ENCODE measurements at places on chromosomes 1 and 21.

- DNase-seq = no peak
Measured at GRCh38 chr1:88462488-88463261, 221.4 kb upstream of the PKN2 start.

GRCh38 chr1:37186246-37186756, 152.0 kb upstream of the GRIK3 start:
- DNase-seq = no peak

- no peak for DNase-seq
Measured at GRCh38 chr1:156259805-156260204, 11.9 kb upstream of the PAQR6 start.

DNA sequence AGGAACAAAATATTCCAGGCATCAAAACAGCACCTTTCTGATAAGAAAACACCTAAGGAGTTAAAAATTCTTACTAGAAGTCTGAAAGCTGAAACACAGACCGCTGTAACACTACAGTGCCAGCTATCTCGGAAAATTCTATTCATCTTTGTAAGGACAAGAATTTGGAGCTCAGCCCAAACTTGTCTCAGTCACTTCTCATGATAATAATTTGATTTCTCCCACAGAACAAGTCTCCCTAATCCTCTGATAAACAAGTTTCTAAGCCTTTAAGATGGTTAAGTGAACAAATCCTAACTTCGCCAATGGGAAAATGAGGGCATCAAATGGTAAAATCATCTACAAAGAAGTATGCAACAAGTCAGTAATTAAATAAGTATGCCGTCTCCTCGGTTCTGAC, 59.9 kb downstream of the SIPA1L2 start:
- DNase-seq = no peak

DNA sequence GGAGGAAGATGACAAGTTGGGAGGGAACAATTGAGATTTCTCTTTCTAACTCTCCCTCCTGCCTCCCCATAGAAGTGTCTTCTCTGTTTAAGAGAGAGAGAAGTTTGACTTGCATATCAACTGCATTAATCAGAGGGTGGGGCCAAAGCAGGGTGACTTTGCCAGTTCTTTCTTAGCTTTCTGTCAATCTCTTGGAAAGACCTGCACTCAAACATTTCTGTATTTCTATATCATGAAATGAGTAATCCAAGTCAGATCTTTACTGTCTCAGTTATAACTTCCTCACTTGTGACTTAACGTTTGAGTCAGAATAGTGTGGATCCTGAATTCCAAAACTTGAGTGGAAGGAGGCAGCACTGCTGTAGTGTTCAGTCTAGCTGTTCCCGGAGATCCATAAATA, 180.8 kb upstream of the KCNK2 start:
- DNase-seq = peak; percentile 1

DNA sequence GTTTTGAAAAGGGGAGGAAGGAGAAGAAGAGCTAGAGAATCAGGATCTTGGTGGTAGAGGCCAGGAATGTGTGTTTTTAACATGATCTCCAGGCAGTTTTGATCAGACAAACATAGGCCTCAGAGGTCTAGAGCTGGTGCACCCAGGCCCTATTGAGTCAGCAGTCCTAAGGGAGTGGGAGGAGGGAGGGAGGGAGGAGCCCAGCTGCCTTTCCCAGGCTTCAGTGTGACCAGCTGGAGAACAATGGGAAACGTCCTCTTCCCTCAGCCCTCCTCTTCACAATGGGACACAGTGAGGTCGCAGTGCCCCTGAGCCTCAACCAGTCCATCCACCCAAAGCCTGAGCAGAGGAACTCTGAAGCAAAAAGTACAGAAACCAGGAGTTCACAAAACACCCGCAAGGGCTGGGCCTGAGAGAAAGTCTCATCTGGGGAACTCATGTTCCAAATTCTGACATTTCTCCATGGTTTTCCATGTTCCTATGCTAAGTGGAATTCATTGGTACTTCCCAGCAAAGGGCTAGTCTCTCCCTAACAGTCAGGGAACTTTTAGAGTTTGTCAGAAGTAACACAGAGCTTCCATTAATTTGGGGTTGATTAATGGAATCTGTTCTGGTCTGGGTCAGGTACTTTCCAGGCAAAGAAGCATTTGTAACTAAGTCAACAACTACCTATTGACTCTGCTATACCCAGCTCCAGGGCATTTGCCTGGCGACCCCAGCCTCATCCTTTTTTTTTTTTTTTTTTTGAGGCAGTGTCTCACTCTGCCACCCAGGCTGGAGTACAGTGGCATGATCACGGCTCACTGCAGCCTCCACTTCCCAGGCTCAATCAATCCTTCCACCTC, 37.5 kb downstream of the ELAPOR1 start:
- no peak for DNase-seq

DNA sequence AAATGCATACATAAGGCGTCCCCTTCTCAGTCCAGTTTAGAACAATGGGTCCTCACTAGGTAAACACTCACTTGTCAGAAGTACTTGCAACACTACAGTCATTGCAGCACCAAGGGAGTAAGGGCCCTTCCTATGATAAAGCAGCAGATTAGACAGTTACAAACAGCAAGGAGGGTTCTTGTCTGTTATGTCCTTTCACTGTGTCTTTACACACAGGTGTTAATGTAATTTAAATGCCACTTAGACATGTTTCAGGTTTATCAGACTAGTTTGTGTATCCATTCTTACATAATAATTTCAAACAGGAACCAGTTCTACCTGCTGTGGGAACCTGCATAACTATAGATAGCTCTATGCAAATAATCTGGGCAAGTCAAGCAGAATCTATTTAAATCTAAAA, 105.6 kb upstream of the USH2A start:
- DNase-seq = no peak

- peak; percentile 77 for DNase-seq
Measured at GRCh38 chr1:201982082-201982622, 296 bp upstream of the RNPEP start.

- DNase-seq = no peak
Measured at GRCh38 chr1:112393631-112393974, 2.4 kb upstream of the CTTNBP2NL start.

- no peak for DNase-seq
Measured at GRCh38 chr1:21244986-21245687, 45.1 kb downstream of the ECE1 start.

DNA sequence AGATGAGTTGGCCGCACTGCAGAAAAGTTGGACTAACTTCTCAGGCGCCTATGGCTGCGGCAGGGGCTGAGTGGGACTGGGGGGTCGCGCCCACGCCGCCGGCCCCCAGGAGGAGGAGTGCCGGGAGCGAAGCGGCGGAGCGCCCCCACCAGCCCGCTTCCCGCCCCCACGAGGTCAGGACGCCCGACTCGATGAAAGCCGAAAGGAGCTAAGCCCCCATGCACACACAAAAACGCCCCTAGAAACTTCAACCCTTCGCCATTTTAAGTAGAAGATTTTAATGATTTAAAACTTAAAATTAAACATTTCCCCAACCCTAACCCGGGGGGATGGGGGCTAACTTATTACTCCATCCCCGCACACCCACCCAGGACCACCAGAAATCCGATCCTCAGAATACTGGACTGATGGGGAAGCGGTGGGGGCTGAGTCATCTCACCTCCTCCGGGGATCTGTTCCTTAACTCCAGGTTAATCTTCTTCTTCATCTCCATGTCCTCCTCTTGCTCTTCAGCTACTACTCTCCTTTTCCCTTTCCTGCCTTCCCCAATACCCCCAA, 539 bp downstream of the ANP32E start:
- peak; percentile 41 for DNase-seq

DNA sequence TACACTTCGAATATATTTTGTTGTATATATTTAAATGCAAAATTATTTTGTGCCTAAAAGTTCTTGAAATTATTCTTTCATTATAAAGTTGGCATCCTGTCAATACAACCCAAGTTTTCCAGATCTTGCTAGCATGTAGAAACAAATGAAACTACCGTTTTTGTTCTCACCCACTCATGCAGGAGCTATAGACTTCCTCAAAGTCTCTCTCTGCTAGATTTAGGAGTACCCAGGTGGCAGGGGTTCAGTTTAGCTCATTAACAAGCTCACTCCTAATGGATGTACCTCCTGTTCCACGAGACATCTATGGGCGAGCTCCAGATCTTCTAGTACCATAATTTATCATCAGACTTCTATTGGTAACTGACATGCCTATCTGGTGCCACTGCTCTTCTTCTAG, 390.2 kb upstream of the POU3F1 start:
- DNase-seq = no peak

DNA sequence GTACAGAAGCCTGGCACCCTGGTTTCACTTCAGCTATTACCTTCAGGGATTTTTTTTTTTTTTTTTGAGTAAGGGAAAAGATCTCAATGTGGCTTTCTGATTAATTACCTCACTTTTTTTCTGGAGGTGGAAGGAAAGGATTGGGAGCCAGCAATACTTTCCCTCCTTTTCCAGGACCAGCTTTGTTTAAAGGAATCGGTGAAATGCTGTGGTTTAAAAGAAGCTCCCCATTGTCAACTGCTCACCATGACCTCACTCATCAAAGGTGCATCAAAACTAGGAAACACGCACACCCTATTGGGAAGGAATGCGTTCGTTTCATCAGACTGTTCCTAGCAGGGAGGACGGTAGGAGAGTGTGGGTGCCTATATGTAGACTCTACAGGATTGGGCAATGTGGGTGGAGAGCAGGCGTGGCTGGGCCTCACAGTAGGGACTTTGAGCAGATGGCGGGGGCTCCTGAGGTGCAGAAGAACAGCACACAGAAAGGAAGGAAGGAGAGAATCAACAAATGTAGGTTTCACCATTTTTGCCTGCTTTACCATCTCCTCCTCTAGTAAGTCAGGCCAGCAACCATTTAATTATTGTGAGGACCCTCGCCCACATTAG, 13.0 kb downstream of the PHGDH start:
- DNase-seq = no peak

DNA sequence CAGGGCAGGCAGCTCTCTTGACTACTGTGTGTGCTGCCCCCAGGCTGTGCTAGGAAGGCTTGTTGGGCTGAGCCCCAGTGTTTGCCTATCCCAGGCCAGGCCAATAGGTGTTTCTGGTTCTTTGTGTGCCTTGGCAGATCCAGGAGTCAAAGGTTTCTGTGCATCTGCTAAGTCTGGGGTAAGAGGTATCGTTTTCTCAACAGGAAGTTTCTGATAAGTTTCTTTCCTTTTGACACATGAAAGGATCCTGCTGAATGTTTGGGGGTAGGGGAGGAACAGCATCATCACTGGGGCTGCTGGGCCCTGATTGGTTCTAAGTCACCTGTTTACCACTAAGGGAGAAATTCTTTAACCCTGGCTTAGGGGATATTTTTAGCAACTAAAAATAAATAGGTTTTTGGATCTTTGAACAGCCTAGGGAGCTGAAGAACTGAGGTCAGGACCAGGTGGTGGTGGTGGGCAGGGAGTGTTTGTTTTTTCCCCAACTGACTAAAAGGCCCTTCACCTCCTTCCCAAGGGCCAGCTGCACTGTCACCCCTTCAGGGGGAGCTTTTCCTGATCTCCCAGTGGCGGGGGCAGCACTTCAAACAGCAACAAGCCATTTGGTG, 85.1 kb downstream of the KCNN3 start:
- DNase-seq = peak; percentile 86

GRCh38 chr21:29499734-29500343, 201.1 kb downstream of the BACH1 start:
- DNase-seq = peak; percentile 4

GRCh38 chr1:100440075-100440809, 87.9 kb downstream of the CDC14A start:
- peak; percentile 91 for DNase-seq

DNA sequence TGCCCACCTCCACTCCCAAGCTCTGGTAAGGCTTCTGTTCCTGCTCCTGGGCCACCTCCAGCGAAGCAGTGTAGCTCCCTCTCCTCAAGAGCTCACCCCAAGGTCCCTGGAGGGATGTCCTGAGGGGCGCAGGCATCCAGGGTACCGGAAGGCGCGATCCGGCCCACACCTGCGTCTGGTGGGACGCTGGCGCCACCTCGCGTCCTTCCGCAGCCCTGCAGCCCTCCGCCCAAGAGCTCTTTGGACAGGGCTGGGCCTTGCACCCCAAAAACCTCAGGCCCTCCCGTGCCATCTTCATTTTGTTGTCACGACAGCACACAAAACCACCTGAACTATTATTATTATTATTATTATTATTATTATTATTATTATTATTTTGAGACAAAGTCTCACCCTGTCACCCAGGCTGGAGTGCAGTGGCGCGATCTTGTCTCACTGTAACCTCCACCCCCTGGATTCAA, 49.2 kb upstream of the PAX7 start:
- DNase-seq = peak; percentile 45
